ENCODE measurements at places on chromosomes 4 and X. TPM values are rescaled to one million over a fixed set of nuclear protein-coding genes. Genes with fewer than 3 reads are reported as not detected.

- no peak for DNase-seq
Measured at GRCh38 chrX:17854069-17854468, 7.0 kb downstream of the RAI2 start.

DNA sequence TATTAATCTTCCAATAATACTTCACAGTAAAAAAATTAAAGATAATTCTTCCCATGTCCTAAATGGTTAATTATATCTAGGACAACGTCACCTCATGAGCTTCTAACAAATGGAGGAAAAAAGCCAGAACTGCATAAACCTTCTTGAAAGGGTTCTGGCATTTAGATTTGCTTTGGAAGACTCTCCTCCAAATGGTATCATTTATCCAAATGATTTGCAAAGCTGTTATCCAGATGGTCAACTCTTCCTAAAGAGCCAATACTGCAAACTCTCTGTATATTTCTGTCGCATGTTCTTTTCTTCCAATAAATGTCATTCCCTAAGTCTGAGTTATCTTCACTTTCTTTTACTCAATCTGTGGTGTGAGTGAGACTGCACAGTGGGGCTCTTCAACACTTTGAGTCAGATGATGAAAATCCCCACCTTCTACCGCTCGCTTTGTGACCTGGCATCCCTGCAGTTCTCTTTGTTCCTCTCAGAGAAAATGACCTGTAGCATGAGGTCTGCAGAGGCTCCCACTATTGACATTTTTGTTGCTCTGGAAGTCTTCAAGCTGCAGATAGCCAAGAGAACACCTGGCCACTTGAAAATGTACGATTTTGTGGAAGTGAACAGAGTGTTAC lies 52.9 kb downstream of the TMEM150C start:
- DNase-seq = no peak

DNA sequence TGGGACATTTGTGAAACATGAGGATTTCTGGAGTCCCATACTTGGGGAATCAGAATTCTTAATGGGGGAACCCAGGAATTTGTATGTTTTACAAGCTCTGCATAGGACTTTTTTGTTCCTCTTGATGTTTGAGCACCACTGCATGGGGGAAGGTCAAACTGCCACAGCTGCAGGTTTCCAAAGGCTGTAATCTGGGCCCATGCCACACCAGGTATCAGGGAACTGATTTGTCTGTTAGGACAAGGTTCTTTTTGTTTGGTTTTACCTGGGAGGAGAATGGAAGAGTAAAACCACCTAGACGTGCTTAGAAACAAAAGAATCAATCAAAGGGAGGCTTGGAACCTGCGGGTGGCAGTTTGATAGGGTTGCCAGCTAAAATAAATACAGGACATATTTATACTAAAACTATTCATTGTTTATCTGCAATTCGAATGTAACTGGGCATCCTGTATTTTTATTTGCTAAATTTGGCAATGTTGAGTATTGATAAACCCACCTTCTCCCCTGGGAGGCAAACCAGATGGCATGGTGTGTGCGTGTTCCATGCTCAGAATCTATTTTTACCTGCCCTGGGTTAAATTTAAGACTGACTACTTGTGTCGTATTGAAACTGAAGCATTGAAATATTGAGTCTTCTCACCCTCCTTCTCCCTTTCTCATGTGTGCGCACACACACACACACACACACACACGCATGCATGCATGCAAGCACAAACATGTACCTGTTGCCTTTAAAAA lies 63.7 kb downstream of the TMEM164 start:
- no peak for DNase-seq

DNA sequence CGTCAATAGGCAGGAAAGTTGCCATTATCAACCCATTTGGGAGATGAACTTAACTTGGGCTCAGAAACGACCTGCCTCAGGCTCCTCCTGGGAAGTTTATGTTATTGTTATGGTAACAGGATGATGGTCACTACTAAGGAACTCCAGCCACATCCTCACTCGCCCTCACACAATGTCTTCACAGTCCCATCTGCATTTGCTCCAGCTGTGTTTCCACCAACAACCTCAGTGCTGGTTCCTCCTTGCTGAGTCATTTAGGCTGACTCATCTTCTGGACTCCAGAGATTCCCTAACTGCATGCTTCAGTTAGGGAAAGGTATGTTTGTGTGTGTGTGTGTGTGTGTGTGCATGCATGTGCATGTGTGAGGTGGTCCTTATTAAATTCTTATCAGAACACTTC lies 293.4 kb upstream of the BOD1L1 start:
- DNase-seq = no peak

UCHL1 gene
- 285 TPM for total RNA-seq

HHIP gene
- 1.3 TPM for total RNA-seq

GLUD2 gene
- 6.5 TPM for total RNA-seq

Measured in neural crest cell (in vitro differentiated cells).